ENCODE measurements at places on chromosomes 16 and 17. TPM values are rescaled to one million over a fixed set of nuclear protein-coding genes. Genes with fewer than 3 reads are reported as not detected.

GRCh38 chr17:32673964-32674363 lies 187.2 kb downstream of the CDK5R1 start:
- peaks cover 7% of the 10 kb centered on the region for H3K36me3 ChIP-seq
- no peak overlapping the region for H3K4me3 ChIP-seq
- H3K27me3 ChIP-seq, result no peaks in the 10 kb centered on the region
- DNase-seq, result no peak

- H3K27ac ChIP-seq, result no peak overlapping the region
- H3K4me3 ChIP-seq, result no peak overlapping the region
- no peaks in the 10 kb centered on the region for H3K27me3 ChIP-seq
- H3K36me3 ChIP-seq, result no peaks in the 10 kb centered on the region
- DNase-seq, result no peak
Observed at GRCh38 chr17:82342361-82343079, 9.0 kb upstream of the SECTM1 start.

DNA sequence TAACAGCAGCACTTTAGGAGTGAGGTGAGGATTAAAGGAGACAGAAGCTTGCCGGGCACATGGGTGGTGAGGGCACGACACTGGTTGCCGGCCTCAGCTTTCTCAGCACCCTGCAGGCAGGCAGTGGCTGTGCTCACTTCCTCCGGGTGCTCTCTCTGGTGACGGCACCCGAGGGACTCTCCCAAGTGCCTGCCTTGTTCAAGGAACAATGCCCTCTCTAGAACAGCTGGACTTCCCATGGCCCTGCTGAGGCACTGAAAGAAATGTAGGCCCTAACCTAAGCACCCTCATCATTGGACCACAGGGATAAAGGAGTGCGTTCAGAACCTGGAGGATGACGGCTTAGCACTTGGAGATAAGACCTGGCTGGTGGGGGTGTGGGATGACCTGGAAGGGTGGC lies 72.7 kb downstream of the N4BP1 start:
- H3K4me3 ChIP-seq, result no peak overlapping the region
- H3K36me3 ChIP-seq, result peaks cover 3% of the 10 kb centered on the region
- DNase-seq, result no peak
- H3K27ac ChIP-seq, result no peak overlapping the region
- no peaks in the 10 kb centered on the region for H3K4me1 ChIP-seq

DNA sequence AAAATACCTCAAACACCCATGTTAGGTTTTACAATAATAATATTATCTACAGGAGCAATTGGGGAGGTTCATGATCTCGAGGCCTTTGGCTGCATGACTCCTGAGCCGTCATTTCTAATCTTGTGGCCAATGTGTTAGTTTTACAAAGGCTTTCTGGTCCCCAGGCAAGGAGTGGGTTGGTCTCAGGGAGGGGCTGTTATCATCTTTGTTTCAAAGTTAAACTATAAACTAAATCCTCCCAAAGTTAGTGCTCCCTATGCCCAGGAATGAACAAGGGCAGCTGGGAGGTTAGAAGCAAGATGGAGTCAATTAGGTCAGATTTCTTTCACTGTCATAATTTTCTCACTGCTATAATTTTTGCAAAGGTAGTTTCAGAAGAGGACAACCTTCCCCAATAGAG lies 9.1 kb upstream of the CCL5 start:
- no peaks in the 10 kb centered on the region for H3K4me1 ChIP-seq
- H3K27me3 ChIP-seq, result no peaks in the 10 kb centered on the region
- no peaks in the 10 kb centered on the region for H3K36me3 ChIP-seq

The ASGR2 gene
- total RNA-seq, result 14.3 TPM

The MT1H gene
- not detected for total RNA-seq

DNA sequence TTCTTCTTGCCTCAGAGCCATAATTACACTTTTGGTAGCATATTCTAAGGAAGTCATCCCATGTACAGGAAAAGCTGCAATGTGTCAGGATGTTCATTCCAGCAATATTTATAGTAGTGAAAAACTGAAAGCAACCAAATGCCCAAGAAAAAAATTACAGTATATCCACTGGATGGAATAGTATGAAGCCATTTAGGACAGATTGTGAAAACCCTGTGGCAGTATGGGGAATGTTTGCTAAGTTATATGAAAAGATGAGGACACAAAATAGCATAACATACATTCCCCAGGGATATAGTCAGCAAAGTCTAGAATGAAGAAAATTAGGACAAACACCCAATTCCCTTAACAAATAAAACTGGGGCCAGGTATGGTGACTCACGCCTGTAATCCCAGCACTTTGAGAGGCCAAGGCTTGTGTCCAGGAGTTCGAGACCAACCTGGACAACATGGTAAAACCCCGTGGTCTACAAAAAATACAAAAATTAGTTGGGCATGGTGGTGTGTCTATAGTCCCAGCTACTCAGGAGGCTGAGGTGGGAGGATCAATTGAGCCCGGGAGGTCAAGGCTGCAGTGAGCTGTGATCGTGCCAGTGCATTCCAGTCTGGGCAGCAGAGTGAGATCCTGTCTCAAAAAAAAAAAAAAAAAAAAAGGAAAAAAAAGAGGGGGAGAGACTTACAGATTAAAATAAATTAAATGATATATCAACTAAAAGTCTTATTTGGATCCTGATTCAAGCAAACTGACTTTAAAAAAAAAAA lies 2.3 kb downstream of the LRRC3C start:
- H3K4me3 ChIP-seq, result no peak overlapping the region
- peak overlapping the region; percentile 44 for H3K27ac ChIP-seq

The HASPIN gene
- 9.5 TPM for total RNA-seq

GRCh38 chr16:53784291-53784690 lies 80.3 kb downstream of the FTO start:
- H3K4me3 ChIP-seq, result no peak overlapping the region
- no peaks in the 10 kb centered on the region for H3K36me3 ChIP-seq
- no peak for DNase-seq

The BIRC5 gene
- total RNA-seq, result 88.8 TPM

DNA sequence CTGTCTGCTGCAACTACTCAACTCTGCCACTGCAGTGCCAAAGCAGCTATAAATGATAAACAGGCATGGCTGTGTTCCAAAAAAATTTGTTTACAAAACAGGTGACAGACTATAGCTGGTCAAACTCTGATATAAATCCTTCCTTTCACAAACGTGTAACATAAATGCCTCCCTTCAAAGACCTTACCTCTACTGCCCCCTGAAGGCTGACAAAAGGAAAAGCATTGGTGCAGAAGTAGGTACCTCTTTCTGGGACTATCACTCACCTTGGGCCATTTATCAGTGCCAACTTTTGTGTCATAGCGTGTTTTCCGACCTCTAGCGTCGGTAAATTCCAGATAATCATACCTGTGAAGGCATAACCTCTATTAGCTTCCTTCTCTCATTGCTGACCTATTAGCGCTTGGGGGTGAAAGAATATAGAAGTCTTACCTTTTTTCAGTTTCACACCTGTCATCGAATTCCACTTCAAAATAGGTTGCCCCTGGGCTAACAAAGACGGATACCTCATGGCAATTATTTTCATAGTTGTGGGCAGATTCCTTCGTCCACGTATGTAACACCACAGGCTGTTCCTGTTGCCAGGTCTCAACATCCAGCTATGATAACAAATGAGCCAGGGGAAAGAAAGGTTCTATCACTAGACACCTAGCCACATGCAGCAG lies 67.9 kb downstream of the ZZEF1 start:
- peak; percentile 21 for DNase-seq
- H3K27ac ChIP-seq, result no peak overlapping the region

GRCh38 chr17:50935221-50935995 lies 69.3 kb upstream of the TOB1 start:
- no peak overlapping the region for H3K4me3 ChIP-seq
- H3K27me3 ChIP-seq, result no peaks in the 10 kb centered on the region
- H3K27ac ChIP-seq, result no peak overlapping the region

The ANKRD40CL gene
- 11.4 TPM for total RNA-seq

The CCL2 gene
- 0.60 TPM for total RNA-seq

The CCL3 gene
- total RNA-seq, result not detected

Measured in Caco-2 (cell line).